Stimulated activated CD4-positive, alpha-beta T cell treated with anti-CD3 and anti-CD28 coated beads, TNF-alpha, amount 100 ng/mL, for 1 hour (primary cell): ENCODE measurements at places on chromosomes 1 and 21.

DNA sequence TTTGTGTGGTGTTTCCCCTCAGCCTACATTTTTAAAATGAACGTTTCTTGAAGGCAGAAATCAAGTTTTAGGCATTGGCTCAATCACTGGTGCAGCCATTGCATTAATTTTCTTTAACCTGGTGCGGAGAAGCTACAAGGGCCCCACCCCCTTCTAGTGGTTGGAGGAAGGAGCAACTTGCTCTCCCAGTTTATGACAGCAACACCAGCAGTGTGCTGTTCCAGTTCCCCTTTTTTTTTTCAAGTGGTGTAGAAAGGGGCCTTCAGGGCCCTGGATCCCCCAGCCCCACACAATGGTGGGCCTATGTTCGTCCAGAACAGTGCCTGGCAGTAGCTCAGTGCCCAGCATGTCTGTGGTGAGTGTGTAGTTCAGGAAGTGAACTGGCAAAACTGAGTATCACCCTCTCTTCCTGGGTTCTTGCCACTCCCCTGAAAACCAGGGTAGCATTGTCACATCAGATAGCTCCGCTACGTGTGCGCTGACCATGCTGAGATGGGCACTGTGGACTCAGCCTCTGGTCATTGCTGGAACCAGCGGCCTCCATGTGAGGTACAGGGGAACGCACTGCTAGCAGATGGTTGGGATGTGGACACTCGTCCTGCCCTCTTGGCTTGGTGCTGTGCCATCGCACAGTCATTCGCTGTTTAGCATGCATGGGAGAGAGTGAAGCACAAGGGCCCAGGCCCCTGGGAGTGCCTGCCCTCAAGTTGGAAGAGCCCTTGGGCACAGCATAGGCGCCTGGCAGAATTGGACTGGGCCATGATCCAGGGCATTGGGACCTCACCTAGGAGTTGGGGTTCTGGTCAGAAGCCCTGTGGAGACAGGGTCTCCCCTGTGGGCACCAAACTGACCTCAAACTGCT lies 7.2 kb downstream of the ARF1 start:
- DNase-seq = no peak

DNA sequence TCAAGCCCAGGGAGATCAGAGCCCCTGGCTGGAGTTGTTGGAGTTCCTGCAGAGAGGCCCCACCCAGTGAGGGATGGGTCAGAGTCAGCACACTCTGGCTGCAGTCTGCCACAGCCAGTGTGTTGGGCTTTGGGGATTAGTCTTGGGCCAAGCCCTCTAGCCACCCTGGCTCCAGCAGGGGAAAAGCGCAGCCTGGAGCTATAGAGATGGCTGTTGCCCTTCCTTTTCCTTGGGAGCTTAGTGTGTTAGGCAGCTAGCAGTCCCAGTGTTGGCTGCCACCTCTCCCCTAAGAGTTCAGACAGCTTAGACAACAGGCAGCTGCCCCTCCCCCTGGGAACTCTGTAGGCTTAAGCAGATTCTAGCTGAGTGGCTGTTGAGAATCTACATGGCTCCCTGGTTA lies 45.1 kb downstream of the DPT start:
- no peak for DNase-seq

DNA sequence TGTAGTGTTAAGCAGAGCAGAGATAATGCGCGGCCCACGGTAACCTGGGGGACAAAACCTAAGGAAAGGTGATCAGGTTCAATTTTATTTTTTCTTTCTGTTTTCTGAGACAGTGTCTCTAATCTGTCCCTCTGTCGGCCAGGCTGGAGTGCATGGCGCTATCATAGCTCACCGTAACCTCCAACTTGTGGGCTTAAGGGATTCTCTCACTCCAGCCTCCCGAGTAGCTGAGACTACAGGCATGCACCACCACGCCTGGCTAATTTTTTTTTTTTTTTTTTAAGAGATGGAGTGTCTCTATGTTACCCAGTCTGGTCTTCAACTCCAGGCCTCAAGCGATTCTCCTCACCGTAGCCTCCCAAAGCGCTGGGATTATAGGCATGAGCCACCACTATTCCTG lies 724 bp upstream of the ANKRD35 start:
- no peak for DNase-seq

DNA sequence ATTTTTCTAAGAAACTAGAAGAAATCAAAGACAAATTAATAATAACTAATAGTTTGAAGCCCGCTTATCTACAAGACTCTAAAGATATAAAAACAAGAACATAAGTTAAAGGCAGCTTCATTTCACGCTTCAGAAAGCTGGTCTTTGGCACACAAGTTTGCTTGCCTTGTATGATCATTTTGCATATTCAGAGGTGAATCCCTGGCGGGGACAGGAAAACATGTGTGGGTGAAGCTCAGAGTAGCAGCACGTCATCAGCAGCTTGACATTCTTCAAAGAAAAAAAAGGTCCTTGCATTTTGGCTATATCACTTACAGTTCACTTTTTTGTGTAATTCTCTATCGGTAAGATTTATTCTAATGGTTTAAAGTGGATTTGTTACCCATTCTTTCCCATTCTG lies 1911.8 kb downstream of the MRPL39 start:
- DNase-seq = no peak

DNA sequence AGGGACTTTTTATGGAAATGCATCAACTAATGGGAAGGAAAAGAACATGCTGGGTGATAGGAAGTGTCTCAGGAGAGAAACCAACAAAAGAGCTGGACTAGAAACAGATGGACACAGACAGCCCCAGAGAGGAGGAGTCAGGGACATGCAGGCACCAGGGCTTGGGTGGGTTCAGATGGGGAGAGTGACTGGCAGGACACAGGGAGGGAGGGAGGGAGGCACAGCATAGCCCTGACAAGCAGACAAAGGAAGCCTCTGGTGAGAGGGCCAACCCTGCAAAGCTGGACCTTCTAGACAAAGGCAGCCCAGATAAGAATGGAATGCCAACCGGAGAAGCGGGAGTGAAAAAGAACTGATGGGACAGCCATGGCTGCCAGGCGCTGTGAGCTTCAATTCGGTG lies 568.8 kb downstream of the AJAP1 start:
- no peak for DNase-seq

DNA sequence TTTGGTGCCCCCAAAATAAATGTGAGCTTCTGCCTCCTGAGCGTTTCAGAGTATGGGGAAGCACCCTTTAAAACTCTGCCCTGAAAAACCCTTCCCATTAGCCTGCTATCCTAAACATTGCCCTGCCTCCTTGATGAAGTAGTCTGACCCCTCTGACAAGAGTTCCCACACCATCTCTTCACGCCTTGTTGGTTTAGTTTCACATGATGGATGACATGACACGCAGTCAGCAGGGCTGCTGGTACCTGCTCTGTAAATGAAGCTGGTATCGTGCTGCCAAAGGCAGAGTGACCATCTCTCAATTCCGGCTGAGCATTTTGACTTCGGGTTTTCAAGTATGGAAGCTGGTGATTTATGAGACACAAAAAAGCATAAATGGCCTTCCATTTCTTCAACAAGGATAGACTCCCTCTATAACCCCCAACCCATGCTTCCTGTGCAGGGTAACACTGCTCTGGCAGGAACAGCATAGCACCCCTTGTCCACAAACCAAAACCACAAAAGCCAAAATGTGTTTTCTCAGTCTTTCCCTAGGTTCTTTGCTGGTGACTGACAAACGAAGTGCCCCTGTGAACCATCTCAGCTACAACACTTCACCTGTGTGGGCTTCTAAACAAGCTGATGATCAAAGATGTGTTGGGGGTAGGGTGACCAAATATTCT lies 444.6 kb downstream of the NUF2 start:
- no peak for DNase-seq

DNA sequence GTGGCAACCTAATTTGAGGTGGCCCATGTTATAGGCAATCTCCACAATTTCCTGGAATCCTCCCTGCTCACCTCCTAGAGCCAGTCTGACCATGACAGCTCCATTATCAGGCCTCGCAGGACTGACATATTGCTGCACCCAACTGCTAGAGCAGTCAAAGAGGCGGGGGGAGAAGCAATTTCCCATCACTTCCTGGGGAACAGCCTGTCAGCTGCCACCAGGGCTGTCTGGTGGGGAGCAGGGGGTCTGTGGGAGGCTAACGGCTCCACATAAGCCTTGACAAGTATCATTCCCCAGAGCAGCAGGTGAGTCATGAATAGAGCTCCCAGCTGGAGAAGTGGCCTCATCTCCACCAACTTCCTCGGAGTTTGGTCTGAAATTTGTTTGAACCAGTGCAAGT lies 322.9 kb downstream of the MATN1 start:
- DNase-seq = no peak

GRCh38 chr21:36656138-36656537 lies 42.8 kb upstream of the SIM2 start:
- no peak for DNase-seq

DNA sequence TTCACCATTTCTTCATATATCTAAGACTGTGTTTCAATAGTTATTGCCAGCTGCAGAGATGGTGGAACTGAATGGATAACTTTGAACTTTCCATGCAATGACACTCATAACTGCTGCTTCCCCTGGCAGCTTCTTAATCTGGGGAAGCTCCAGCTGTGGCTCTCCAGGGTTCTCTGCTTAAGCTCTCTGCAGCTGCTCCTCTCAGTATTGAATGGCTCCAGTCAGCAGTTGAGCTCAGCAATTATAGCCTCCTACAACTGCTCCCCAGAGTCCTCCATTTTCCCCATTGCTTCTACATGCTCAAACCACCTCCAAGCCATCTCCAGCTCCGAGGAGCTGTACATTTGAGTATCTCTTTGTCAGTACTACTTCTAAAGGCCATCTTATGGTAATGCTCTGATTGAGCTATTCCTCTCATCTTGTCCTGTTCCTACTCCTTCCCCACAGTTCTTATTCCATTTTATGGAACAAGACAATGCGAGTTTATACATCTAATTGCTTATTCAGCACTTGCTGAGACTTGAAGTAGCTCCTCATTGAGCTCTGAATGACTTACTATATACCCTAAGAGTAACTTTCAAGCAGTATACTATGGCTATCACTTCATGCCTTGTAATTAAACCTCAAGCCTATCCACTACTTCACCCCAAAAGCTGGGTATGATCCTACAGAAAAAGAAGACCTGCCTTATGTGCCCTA lies 362.4 kb downstream of the NEGR1 start:
- no peak for DNase-seq

- no peak for DNase-seq
Measured at GRCh38 chr1:165353731-165354671, 2.5 kb downstream of the LMX1A start.

DNA sequence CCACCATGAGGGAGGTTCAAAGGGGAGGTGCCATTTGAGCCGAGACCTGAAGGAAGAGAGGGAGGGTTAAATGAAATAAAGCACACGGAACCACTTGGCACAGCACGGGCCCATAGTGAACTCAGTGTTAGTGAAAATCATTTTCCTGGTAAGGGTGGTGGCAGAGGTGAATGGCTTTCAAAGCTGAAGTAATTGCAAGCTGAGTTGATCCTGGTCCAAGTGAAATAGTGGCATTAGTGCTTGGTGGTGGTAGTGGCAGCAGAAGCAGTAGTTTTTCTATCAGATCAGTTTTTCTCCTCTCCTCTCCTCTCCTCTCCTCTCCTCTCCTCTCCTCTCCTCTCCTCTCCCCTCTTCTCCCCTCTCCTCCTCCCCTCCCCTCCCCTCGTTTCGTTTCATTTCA lies 30.5 kb upstream of the SRSF10 start:
- DNase-seq = no peak

GRCh38 chr1:87556326-87556725 lies 227.6 kb downstream of the LMO4 start:
- no peak for DNase-seq

GRCh38 chr1:172581779-172582178 lies 48.8 kb downstream of the SUCO start:
- DNase-seq = no peak

- no peak for DNase-seq
Measured at GRCh38 chr1:214493126-214493796, 58.1 kb downstream of the PTPN14 start.

- no peak for DNase-seq
Measured at GRCh38 chr1:44947063-44947773, 39.2 kb downstream of the EIF2B3 start.

- DNase-seq = no peak
Measured at GRCh38 chr1:119914071-119914470, 17.8 kb upstream of the ADAM30 start.
